ENCODE measurements at places on chromosomes 12 and 14.

- DNase-seq, result no peak
Measured at GRCh38 chr12:102051431-102051965, 10.3 kb downstream of the WASHC3 start.

DNA sequence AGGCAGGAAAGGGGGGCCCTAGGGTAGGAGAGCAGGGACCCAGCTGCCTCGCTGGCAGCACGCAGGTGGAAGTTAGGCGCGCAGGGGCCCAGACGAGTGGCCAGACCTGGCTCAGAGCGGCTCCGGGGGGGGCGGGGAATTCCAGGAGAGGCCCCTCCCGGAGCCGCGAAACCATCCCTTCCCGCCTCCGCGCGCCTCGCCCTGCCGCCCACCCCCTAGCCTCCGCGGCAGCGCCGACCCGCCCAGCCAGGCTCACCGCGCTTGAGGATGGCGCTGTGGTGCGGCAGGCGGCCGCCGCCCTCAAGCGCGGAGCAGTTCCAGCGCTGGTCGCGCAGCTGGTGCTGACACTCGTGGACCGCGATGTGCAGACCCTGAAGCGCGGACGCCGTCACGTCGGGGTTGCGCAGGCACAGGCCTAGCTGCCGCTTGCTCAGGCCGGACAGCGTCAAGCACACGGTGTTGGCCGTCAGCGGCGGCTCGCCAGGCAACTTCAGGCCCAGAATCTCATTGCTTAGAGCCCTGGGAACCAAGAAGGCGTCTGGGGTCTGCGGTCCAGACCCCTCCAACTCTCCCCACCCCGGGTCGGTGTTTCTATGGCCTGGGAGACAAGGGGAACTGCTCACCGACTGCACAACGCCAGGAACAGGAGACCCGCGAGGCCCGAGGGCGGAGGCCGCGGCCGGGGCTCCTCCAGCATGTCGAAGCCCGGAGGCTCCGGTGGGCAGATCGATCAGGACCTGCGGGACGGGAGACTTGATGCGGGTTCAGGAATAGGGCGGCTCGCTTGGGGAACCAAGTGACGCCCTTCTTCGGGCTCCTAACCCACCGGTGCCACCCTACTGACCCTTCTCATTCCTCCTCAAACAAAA is 1.5 kb downstream of the WNT10B start:
- no peak for DNase-seq

- no peak for DNase-seq
Measured at GRCh38 chr14:47863441-47863840, 188.0 kb upstream of the MDGA2 start.

DNA sequence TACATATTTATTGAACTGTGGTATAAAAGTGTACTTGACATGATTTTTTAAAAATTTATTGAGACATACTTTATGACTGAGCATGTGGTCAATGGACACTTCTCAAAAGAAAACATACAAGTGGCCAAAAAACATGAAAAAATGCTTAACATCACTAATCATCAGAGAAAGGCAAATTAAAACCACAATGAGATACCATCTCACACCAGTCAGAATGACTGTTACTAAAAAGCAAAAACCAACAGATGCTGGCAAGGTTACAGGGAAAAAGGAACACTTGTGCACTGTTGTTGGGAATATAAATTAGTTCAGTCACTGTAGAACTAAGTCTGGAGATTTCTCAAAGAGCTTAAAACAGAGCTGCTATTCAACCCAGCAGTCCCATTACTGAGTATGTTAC is 1177.6 kb downstream of the GALC start:
- no peak for DNase-seq

DNA sequence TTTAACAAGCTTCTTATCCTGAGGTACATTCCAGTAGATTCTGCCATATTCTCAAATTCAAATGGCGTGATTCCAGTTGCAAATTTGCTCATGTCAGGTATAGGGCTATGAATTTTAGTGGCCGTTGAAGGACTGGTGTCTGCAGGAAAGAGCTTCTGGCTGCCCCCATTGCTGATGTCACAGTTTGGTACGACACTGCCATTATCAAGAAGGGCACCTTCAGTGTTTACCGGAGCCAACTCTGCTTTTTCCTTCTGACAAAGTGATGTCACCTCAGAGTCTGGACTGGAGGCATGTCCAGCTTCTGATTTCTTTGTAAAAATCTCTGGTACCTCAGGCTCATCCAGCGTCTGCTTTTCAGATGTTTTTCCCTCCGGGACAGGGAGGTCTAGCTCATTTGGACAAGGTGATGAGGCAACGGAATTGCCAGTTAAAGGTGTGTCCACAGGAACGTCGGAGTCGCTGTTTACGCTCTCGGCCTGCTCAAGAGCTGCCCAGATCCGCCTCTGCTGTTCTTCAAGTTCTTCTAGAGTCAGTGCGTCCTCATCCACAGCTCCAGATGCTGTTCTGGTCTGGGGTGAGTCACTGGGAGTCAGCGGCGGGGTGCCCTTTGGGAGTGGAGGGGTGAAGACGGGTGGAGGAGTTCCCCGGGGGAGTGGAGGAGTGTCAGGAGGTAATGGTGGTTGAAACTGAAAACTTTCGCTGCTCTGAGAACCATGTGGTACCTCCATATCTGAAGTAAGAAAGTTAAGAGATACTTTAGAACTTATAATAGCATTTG is 27.0 kb downstream of the ZCCHC8 start:
- DNase-seq, result peak; percentile 87

DNA sequence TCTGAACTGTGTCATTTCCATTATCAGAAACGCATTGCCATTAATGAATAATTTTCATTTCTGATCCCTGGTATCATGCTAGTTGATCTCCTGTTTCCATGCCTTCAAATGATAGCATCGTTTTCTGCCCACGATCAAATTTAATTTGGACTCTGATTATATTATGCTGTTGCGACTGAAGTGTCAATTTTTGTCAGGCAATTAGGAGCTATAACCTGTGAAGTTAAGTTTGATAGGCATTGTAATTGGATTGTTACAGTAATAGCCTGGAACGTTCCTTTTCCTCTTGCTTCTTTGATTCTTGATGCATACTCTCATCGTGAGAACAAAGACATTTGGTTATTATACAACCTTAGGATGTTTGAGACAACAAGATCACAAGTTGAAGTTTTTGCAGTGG is 356.3 kb downstream of the VRK1 start:
- DNase-seq, result no peak

DNA sequence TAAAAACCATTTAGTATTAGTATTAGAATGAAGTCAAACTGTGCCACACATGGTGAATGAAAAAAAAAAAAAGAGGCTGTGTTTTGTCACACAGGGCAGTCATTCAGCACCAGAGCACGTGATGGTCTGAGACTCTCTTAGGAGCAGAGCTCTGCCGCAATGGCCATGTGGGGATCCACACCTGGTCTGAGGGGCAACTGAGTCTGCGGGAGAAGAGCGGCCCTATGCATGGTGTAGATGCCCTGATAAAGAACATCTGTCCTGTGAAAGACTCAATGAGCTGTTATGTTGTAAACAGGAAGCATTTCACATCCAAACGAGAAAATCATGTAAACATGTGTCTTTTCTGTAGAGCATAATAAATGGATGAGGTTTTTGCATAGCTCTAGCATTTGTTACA is 12.2 kb upstream of the BDKRB1 start:
- DNase-seq, result peak; percentile 84

DNA sequence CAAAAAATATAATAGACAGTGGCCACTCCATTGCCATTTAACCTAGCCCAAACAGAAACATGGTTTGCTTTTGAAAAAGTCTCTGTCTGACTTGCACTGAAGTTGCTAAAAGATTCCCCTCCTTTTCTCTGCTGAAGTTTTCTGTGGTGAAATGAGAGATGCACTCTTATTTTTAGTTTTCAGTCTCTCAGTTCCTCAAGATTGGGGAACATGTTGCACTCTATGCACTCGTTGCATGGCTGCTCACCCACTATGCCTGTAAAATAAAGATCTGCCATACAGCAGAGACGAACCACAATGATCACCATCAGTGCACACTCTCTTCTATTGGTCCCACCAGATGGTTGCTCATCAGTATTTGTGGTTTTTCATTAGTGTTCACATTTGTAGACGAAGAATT is 13.1 kb upstream of the DAAM1 start:
- DNase-seq, result no peak

DNA sequence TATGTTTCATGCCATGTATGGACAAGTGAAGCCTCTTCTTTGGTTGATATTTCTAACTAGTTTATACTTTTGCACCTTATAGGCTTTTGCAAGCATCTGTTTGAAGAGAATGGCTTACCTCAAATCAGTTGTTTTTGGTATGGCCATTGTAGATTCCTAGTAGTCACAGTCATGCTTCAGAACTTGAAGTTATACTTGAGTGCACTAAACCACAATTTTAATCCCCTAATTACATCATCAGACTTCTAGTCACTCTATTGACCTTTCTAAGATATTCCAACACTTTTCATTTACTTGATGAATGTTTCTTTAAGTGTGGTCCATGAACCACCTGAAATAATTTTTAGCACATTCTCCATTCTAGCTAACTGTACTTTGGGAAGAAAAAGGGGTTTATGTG is 18.6 kb upstream of the KLRB1 start:
- no peak for DNase-seq

- peak; percentile 90 for DNase-seq
Measured at GRCh38 chr14:68786491-68787091, 6.3 kb downstream of the ZFP36L1 start.

GRCh38 chr12:2539938-2540337 is 254.8 kb upstream of the FKBP4 start:
- no peak for DNase-seq

DNA sequence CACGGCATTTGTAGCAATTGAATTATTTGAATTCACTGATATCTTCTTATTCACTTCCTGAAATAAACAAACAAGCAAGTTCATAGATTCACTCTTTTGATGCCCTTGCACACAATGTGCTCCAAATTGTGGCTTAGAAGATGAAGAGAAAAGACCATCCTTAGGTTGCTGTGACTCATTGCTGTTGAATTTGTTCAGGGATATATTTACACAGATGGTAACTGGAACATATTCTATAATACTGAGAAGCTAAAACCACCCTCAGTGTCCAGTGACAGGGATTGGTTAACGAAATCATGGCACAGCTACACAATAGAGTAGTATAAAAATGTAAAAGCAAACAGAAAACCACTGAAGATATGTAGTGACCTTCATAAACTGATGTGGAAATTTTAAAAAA is 3.1 kb downstream of the PRB4 start:
- DNase-seq, result no peak

- no peak for DNase-seq
Measured at GRCh38 chr12:91278126-91278525, 95.5 kb upstream of the DCN start.

- DNase-seq, result no peak
Measured at GRCh38 chr12:41681898-41682297, 462.8 kb downstream of the GXYLT1 start.

DNA sequence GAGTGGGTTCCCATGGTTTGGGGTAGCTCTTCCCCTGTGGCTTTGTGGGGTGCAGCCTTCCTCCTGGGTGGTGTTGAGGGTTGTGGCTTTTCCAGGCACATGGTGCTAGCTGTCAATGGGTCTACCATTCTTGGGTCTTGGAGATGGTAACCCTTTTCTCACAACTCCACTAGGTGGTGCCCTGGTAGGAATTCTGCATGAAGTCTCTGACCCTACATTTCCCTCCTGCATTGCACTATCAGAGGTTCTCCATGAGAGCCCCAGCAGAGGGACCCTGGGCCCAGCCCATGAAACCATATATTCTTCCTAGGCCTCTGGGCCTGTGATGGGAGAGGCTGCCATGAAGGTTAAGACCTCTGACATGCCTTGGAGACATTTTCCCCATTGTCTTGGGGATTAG is 1093.3 kb downstream of the SLC16A7 start:
- DNase-seq, result no peak

- peak; percentile 19 for DNase-seq
Measured at GRCh38 chr12:10719482-10719881, 3.6 kb downstream of the YBX3 start.

- DNase-seq, result no peak
Measured at GRCh38 chr14:81176241-81176640, 44.5 kb downstream of the GTF2A1 start.

GRCh38 chr12:69922999-69923398 is 98.0 kb downstream of the MYRFL start:
- DNase-seq, result no peak

GRCh38 chr12:119118625-119119024 is 60.1 kb upstream of the HSPB8 start:
- no peak for DNase-seq

- DNase-seq, result no peak
Measured at GRCh38 chr14:30138567-30138966, 210.9 kb upstream of the PRKD1 start.

- DNase-seq, result no peak
Measured at GRCh38 chr12:66742508-66743367, 63.9 kb upstream of the GRIP1 start.

DNA sequence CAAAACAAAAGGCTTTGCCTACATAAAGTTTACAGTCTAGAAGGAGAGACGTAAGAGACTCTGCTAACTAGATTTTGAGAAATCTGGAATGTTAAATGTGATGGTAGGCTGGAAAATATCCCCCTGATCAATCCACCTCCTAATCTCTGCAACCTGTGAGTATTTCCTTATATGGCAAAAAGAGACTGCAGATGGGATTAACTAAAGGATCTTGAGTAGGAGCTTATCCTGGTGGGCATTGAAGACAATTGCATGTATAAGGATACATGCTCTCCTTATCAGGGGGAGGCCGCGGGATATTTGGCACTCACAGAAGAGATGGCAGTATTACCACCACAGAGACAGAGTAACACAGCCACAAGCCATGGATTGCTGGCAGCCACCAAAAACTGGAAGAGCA is 95.2 kb downstream of the EGLN3 start:
- DNase-seq, result no peak

- DNase-seq, result no peak
Measured at GRCh38 chr12:123278101-123278627, 6.5 kb upstream of the CDK2AP1 start.

DNA sequence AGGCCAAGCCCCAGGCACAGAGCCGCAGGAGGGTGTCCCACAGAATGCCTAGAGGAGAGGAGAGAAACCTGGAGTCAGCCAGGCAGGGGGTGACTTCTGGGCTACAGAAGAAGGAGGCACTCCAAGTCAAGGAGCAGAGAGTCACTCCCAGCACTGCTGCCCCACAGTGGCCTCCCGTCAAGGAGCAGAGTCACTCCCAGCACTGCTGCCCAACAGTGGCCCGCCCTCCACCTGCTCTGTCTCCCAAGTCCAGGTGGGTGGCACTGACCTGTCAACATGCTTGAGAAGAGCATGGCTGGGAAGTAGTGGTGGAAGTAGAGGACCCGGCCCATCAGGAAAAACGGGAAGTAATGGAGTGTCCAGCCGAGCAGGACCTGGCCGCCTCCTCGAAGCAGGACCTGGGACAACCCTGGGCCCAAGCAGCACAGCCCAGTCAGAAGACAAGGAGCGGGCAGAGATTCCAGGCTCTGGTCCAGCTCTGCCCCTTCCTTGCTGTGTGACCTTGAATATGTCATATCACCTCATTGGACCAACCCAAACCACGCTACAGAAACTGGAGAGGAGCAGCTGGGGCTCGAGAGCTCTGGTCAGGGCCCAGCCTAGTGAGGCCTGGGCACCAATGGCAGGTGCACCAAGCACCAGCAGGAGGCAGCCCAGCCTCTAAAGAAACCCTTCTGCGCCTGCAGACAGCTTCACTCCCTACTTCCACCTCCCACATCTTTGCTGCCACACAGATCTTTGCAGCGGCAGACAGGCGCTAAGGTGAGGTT is 7.6 kb upstream of the NGB start:
- no peak for DNase-seq

GRCh38 chr12:89081719-89082369 is 270.5 kb downstream of the DUSP6 start:
- no peak for DNase-seq

All from fibroblast of villous mesenchyme (primary cell).